Mucosa of descending colon (tissue), 3 donors: ENCODE measurements at places on chromosomes 2 and 18. TPM values are rescaled to one million over a fixed set of nuclear protein-coding genes. Genes with fewer than 3 reads are reported as not detected.
A peak's percentile ranks its signal among the peaks of the same experiment; 100 is the strongest.

The INHA gene
- 0.19 TPM for total RNA-seq

The TCF23 gene
- 0.05 TPM for total RNA-seq

- no peak for DNase-seq
Observed at GRCh38 chr18:24989760-24990593, 362.0 kb downstream of the ZNF521 start.

DNA sequence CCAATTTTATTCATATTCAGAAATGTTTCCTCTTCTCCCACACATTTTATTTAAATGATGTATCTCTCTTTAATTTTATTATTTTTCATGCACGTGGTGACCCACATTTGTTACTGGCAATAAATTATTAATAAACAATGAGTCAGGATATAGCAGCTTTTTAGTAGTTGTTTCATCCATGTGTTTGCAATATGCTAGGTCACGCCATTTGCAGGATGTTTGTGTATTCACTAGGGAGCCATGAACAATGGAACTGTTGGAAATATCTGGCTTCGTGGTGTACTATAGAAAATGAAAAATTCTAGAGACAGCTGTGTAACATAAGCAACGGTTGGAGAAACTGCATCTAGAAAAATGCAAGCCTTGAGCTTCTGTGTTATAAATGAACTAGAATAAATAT, 176.0 kb upstream of the COL3A1 start:
- no peak for DNase-seq

GRCh38 chr2:239720361-239721360, 304.5 kb downstream of the NDUFA10 start:
- DNase-seq, result no peak

DNA sequence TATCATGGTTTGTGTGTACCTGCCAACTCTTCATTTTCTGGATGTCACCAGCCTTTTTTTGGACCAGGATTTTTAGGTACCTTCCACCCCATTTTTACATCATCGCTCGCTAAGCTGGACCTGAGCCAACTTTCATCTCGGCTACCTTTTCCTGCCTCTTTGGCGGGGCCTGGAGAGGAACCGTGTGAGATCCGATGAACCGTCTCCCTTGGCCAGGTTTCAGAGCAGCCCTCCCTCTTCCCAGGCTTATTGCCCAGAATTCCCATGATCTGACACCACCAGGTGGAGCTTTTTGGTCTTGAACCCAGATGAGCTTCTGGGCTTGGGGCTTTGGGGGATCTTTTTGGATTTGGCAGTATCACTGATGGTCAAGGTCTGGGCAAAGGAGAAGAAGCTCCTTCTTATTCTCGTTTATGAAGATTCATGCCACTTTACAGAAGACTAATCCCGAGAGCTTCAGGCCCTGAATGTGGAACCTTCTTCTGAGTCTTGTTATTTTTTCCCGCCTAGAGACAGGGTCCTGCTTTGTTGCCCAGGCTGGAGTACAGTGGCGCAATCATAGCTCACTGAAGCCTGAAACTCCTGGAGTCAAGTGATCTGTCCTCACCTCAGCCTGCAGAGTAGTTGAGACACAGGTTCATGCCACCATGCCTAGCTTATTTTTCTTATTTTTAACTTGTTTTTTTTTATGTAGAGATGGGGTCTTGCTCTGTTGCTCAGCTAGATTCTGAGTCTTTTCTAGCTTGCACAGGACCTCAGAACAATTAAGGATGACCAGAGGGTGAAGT, 50.4 kb downstream of the GATA6 start:
- no peak for DNase-seq

DNA sequence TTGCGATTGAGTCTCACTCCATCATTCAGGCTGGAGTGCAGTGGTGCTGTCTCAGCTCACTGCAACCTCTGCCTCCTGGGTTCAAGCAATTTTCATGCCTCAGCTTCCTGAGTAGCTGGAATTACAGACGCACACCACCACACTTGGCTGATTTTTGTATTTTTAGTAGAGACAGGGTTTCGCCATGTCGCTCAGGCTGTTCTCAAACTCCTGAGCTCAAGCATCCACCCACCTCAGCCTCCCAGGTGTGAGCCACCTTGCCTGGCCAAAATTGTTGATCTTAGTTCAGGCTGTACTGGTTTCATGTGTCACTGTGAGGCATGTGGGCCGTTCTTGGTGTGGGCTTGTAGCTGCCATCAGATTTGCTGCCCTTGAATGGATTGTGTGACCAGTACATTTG, 18.1 kb downstream of the CD8A start:
- no peak for DNase-seq

- DNase-seq, result no peak
Observed at GRCh38 chr2:105752691-105753358, 8.1 kb downstream of the NCK2 start.

- DNase-seq, result no peak
Observed at GRCh38 chr2:28613186-28613585, 117.3 kb downstream of the PLB1 start.

DNA sequence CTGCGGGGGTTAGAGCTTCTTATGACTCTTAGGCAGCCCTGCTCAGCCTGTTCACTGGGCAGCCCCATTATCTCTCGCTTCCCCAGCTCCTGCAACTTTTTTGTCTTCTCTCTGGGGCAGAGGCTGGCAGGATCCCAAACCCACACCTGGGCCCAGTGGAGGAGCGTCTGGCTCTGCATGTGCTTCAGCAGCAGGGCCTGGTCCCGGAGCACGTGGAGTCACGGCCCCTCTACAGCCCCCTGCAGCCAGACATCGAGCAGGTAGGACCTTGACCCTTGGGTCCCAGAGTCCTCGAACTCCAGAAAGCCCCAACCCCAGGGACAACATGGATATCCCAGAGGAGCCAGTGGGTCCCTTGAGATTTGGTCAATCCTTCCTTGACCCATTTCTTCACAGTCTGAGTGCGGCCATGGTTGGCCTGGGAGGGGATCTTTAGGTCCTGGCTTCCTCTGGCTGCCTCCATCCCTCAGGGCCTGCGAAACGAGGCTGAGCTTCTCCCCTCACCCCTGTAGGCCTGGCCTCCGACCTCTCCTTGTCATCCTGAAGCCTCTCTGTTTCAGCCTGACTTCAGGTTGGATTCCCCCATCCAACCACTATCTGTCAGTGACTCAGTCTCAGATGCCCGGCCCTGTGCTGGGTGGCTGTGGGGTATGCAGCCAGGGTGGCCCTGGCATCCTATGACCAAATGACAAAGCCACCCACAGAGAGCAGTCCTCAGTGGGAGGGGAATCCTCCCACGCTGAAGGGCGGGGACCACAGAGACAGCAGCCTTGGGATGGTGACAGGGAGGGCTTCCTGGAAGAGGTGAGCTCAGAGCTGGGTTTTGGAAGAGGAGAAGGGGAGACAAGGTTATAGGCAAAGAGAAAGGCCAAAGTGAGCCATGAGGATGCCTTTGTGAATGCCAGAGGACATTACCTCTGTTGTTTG, 214.2 kb downstream of the DYSF start:
- no peak for DNase-seq

GRCh38 chr18:79507546-79508480, 112.1 kb downstream of the NFATC1 start:
- DNase-seq, result peak; percentile 61

DNA sequence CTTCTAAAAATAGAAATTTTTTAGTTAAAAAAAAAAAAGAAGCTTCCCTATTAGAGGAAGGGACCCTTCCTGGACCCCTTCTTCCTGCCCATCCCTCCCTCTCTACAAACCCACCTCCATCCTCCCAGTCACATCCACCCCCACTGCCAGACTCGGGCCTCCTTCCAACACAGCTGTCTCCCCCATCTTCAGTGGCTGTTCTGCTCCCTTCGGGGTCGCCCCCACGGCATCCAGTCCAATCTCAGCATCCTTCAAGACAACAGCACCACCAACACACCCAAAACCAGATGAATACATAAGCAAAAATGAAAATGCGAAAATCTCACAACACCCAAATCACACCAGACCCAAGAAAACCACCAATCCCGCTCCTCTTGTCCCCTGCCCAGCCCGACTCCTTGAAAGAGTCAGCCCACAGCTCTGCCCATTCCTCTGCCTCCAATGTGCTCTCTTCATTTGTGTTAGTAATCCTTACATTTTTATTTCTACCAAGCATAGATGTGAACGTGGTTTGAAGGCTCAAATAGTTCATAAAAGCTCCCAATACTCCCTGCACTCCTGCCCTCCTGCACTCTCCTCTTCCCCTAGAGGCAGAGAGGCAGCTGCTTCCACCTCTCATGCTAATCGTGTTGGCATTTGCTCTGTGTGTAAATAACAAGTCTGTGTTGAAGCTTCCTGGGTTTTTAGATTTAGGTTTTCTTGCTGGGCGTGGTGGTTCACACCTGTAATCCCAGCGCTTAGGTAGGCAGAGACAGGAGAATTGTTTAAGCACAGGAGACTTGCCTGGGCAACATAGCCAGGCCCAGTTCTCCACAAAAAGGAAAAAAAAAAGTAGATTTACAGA, 37.0 kb downstream of the MAL start:
- DNase-seq, result no peak

DNA sequence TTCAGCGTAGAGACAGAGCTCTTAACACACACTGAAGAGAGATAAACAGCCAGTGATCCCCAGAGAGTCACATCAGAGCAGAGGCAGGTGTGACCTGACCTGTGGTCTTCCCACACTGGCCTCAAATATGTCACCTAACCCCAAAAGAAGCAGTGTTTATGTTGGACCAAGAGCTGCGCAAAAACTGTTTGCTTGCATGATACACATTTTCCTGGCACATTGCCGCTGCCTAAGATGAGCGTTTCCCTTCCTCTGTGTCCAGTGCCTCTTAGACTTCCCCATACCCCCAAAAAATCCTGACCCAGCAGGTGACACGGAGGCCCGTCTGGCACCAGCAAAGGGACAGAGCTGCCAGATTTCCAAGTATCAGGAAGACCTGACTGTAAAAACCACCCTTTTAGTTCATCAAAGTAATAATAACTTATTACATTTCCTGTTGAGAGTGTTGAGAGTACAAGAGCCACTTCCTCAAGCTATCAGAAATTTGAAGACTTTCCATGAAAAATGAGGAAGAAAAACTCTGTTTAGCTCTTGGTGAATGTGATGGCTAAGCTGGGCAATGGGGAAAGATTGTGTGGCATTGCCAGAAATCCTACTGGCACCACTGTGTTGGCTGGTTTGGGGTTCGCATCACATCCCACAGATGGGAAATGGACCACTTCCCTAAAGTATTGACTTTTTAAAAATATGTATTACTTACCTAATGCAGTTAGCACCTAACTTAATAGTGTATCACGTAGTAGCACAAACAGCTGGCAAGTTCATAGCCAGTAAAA, 6.7 kb downstream of the TNFRSF11A start:
- no peak for DNase-seq

GRCh38 chr2:206240327-206240726, 34.1 kb upstream of the ZDBF2 start:
- no peak for DNase-seq

- DNase-seq, result no peak
Observed at GRCh38 chr2:44364604-44365003, 2.9 kb downstream of the CAMKMT start.

- DNase-seq, result no peak
Observed at GRCh38 chr2:59217360-59217759, 976.2 kb upstream of the FANCL start.

- DNase-seq, result no peak
Observed at GRCh38 chr2:227025510-227025909, 138.5 kb downstream of the COL4A4 start.

DNA sequence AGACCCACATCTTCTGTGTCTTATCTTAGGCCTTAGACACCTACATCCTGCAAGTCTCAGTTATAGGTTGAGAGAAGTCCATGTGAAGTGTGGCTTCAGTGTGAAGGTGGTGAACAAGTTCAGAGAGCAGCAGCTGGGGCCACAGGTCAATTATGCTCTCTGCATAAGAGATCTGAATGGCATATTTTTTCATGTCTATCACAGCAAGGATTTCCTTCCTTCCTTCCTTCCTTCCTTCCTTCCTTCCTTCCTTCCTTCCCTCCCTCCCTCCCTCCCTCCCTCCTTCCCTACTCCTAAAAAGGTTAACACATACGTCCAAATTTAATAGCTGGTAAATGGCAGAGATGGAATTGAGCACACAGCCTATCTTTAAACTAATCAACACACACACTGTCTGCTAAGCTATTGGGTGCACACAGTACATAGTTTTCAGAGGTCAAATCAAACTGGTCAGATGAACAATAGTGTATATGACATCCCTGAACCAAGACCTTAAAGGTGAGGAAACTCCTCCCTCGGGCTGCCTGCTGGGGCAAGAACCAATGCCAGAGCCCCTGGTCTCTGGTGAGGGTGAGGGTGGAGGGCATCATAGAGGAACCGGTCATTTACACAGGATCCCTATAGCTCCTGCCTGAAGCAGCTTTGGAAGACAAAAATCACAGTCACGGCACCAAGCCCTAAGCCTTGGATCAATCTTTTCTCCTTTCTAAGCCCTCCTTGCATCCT, 240.9 kb downstream of the ICOS start:
- DNase-seq, result no peak

- DNase-seq, result no peak
Observed at GRCh38 chr18:52395146-52395852, 55.3 kb downstream of the DCC start.
